Right forelimb (tissue), 1 donor: ENCODE measurements at places on chromosomes 12 and 14.

- DNase-seq: no peak
Observed at GRCh38 chr14:98345161-98345560, 926.8 kb downstream of the BCL11B start.

DNA sequence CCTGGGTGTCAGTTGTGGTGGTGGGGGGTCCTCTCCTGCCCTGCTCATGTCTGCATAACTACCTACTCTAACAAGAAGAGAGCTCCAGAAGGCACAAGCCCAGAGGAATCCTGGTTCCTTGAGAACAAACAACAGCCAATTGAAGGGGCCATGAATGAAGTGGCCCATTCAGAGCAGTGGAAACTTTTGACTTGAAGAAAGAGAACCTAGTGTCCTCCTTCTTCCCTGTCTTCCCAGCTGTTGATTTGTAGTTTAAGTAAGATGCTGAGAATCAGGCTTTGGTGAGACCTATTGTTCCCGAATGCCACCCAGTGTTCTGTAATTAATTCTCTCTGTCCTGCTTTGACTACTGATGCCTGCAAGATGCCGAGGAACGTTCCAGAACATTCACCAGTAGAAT, 79.2 kb downstream of the C14orf132 start:
- DNase-seq: no peak

DNA sequence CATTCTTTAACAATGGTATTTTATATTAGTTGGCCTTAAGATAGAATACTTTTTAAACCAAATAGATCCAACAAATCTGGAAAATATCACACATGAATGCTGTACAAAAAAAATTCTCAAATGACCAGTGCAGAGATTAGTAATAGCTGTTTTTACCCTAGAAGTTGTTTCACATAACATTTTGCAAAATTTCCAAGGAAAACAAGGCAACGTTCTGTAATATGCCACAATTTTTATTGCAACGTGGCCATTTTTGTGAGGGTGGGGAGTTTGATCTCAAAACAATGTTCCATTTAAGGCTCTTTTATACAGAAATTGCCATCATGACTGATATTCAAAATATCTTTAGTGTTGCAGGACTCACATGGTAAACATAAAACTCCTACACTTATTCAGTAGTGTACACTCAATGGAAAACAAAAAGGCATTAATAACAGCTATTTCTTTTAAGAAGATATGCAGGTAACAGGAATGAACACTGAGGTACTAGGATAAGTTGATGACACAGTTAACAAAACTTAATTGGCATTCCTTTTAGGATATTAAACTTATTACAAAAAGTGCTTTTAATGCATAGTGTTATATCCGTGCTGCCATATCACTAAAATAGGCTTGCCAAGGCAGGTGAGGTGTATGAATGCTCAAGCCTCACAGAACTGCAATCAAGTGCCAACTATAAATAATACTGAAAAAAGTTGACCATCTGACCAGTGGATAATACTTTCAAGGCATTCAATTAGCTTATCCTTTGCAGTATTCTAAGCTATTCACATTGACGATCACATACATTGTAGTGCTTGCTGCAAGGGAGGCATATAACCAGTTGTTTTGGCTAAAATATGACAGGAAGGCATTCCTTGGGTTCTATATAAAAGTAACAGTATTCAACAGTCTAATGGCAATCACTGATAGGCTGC, 2.3 kb downstream of the CFL2 start:
- DNase-seq: no peak

DNA sequence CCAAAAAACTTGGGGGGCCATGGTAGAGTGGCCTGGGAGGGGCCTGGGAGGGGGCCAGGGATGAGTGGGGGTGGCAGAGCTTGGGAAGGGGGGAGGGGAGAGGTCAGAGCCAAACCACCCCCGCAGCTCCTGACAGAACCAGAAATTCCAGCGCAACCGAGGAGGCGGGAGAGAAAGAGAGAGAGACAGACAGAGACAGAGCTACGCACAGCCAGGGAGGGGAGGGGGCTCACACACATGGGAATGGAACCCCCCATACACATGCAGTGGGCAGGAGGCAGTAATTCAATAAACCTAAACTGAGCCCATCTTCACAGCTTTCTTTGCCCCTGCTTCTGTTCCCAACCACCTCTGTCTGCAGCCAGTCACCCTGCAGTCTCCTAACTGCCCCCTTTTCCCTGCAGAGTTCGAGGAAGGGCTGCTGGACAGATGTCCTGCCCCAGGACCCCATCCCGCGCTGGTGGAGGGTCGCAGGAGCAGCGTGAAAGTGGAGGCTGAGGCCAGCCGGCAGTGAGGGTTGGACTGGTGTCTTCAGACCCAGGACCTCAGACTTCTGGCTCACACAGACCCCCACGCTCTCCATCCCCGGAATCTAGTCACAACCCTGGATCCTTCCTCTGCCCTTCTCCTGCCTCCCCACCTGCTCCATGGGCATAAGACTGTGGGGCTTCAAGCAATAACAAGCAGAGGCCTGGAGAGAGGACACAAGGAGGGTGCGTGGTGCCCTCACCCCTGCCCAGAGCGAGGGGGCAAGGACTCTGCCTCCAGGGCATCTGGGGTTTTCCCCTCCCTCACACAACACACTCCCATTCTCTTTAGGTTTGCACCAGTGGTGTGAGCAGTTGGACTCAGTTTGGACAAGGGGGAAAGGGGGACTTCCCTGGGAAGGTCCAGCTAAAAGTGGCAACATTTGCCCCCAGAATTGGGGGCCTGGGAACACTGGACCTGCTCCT, 5.6 kb downstream of the NAB2 start:
- DNase-seq: peak; percentile 50

- DNase-seq: peak; percentile 78
Observed at GRCh38 chr12:98821866-98822265, 176.8 kb downstream of the APAF1 start.

DNA sequence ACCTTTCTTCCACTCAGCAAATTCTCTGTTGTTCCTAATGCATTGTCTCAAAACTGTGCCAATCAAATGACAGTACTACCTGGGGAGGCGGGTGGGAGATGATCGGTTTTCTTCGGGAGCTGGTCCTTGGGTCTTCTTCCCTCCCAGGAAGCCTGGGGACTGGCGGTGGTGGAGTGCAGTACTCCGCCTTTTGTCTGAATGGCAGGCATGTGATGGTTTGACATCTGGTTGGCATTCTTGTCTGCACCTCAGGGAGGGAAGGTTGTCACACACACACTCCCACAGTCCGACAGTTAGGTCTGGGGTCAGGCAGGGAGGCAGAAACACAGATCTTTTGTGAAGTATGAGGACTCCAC, 114.8 kb downstream of the SNAPC1 start:
- no peak for DNase-seq

DNA sequence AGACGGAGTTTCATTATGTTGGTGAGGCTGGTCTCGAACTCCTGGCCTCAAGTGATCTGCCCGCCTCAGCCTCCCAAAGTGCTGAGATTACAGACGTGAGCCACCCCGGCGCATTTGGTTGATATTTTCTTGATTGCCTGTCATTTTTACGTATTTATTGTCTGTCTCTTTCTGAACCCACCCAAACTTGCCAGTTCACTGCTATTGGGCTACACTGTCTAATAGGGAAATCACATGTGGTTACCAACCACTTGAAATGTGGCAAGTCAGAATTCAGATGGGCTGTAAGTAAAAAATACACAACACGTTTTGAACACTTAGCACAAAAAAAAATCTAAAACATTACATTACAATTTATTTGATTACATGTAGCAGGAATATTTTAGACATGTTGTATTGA, 2.1 kb downstream of the WSB2 start:
- no peak for DNase-seq

DNA sequence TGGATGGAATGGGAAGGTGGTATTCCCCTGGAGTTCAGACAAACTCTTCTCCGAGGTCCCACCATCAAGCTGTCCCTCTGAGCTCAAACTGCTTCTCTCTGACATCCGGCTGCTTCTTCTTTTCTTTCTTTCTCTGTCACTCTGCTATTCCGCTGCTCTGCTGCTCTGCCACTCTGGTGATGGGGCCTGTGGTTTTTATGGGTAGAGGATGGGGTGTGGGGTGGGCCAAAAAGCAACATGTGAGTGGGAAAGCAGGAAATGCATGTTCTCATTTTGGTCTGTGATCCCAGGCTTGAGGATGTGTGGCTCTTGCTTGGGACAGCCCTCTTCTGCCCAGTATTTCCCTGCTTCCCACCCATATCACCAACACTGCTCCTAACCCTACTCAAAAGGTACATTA, 30.6 kb downstream of the CLECL1 start:
- DNase-seq: no peak

DNA sequence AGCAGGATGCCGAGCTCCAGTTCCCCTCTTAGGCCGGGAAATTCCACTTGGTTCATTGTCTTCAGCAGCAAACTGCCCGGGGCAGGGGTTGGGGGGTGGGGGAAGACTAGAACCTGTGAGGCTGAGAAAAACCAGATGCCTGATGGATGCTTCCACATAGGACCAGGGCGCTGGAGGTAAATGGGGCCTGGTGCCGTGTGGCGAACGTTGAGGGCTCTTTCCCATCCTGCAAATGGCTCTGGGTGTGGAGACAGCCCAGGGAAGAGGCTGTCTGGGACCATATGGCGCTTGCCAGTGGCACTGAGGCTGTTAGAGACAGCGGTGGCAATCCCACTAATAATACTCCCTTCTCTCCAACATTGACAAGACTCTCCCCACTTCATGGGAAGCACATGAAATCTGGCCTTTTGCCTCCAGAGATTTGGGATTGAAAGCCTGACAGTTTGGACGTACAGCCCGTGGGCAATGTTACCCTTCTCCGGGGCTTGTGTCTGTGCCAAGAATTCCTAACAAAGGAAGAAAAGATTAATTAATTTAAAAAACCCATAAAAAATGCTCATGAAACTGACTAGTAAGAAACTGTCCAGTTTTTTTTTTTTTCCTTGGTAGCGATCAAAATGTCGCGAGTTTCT, 44.5 kb downstream of the MAP1LC3B2 start:
- DNase-seq: no peak

- DNase-seq: peak; percentile 91
Observed at GRCh38 chr14:99682809-99683618, 1.1 kb upstream of the CYP46A1 start.
